Hematopoietic multipotent progenitor cell treated with erythropoietin and hydrocortisone succinate and interleukin-3 and kit ligand, for 6 days (in vitro differentiated cells): ENCODE measurements at places on chromosomes 6 and 20.

GRCh38 chr20:41573955-41574354 lies 44.2 kb downstream of the CHD6 start:
- no peak for DNase-seq

- no peak for DNase-seq
Measured at GRCh38 chr20:63422653-63423052, 49.8 kb downstream of the KCNQ2 start.

GRCh38 chr20:20363434-20363798 lies 4.5 kb upstream of the INSM1 start:
- DNase-seq, result no peak

GRCh38 chr6:47599512-47599911 lies 98.9 kb upstream of the ADGRF4 start:
- no peak for DNase-seq

DNA sequence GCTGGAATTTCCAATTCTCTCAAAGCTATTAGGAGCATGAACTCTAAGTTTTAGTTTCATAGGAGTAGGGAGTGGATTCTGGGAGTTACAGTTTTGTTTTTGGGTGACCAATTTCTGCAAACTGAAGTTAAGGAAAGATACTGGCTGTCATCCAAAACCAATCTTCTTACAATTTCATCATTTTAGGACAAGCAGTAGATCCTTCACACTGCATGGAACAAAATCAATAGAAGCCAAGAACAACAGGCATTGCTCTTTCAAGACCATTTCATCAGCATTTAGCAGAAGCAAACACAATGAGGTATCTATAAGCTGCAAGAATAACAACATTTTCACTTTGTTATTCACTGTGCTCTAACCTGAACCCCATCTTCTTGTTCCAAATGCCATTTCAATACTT lies 173.0 kb downstream of the GMDS start:
- DNase-seq, result no peak

DNA sequence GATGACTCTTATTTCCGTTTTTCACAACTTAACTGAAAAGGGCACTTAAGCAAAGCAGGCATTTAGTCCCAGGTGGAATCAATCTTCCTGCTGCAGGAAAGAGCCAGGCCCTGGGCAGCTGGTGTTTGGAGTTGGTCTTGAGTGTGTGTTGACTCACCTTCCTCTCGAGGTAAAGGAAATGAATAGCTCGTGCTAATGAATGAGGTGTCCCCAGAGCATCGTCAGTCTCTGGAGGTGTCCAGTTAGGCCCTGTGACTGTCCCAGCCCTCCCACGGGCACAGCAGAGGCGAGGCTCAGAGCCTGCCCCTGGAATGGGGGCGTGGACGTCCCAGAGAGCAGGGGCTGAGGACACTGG lies 277.7 kb downstream of the NRN1 start:
- DNase-seq, result no peak

DNA sequence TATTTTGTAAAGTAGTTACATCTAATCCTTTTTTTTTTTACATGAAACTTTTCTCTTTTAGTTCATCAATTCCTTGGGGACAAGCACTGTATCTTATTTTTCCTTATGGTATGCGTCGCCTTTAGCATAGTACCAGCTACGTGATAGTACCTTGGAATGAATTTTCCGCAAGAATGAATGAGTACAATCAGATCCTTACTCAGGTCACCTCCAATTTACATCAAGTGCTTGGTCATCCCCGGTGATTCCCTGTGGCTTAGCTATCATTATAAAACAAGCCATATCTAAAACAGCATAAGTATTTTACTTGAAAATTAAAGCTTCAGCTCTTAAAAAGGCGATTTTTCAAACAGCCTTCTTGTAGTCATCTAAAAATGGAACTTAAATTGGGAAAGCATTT lies 680.4 kb upstream of the MAP3K7 start:
- no peak for DNase-seq
